ENCODE measurements at places on chromosomes 4 and X.

DNA sequence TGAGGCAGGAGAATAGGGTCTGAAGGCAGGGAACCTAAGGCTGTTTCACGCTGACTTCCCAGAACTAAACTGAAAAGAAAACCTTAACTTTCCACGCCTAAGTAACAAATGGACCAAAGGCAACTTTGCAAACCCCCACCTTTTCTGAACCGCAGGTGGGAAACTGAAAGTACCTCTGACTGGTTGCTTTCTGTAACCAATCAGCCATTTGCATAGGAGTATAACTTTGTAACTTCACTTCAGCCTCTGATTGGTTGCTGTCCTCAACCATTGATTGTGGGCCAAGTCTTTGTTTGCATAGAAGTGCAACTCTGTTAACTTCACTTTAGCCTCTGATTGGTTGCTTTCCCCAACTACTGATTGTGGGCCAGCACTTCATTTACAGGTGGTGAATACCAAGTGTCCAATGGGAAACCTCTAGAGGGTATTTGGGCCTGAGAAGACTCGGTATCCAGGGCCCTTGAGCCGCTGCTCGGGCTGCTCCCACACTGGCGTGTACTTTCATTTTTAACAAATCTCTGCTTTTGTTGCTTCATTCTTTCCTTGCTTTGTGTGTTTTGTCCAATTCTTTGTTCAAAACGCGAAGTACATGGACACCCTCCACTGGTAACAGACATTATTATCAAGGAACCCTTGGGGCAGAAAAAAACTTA lies 121.6 kb upstream of the CBR4 start:
- no peak for DNase-seq

GRCh38 chr4:9859810-9860209 lies 78.4 kb downstream of the DRD5 start:
- DNase-seq, result no peak

DNA sequence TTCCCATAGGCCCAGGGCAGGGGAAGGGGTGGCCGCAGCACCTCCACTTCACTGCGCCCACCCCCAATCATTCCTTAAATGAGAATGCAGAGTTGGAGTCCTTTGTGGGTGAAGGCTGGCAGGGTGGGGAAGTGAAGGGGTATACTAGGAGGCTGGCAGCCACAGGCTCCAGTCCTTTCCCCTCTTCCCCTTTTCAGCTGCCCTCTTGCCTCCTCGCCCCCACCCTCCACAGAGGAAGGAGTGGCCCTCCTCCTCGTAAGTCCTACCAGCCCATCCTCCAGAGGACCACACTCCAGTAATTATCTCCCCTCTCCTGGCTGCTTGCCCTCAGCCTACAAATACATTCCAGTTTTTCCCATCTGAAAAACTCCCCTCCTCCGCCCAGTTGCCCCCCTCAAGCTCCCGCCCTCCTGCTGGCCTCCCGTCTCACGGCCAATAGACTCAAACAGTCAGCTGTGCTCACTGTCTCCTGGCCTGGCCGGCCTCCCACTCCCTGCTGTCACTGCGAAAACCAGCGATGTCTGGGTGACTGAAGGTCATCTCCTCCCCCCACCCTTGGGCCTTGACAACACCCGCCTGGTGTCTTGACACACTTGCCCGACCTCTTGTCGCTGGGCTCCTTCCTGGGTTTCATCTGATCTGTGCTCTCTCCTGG lies 38.8 kb downstream of the EFNB1 start:
- DNase-seq, result no peak

DNA sequence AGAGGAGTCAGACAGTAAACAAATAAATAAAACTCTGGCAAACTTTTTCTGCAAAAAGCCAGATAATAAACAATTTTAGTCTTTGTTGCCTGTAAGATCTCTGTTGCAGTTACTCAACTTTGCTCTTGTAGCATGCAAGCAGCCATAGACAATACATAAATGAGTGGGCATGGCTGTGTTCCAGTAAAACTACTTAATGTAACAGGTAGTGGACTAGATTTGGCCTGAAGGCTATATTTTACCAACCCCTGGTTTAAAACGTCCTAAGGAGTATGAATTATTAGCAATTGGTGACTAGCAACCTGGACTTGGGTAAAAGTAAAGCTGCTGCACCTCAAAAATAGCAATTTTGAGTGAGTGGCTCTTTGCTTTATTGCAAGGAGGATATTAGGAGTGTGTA lies 30.9 kb downstream of the SLAIN2 start:
- DNase-seq, result no peak

- no peak for DNase-seq
Observed at GRCh38 chrX:34130980-34131744, 952 bp downstream of the FAM47A start.

DNA sequence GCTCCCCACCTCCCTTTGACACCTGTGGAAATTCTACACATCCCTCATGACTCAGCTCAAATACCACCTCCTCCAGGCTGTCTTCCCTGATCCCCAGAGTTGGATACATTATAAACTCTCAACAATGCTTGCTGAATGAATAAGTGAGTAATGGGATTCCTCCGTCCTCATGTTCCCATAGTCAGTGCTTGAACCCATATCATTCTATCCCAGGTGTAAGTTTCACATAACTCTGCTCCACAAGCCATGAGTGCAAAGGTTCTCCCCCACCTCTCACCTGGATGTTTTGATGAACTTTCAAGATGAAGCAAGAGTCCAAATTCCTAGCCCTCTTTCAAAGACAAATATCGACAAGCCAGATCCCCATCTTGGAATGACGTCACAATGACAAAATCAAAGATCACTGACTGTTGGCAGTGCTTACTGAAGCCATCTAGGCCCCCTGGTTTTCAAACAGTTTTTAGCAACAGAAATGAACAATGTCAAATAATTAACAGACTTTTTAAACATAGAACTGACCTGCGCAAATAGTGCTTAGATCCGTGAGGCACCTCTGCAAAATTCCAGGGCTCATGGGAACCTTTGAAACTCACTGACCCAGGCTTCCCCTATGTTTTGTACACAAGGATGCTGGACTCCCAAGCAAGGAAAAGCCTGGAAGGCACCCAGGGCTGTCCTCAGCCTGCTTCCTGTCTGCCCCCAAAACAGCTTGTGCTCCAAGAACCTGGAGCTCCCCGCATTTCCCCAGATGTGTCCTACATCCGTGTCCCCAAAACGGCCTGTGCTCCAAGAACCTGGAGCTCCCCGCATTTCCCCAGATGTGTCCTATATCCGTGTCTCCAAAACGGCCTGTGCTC lies 4.0 kb downstream of the SLC2A9 start:
- DNase-seq, result no peak

GRCh38 chr4:47612116-47613023 lies 127.3 kb downstream of the ATP10D start:
- no peak for DNase-seq

DNA sequence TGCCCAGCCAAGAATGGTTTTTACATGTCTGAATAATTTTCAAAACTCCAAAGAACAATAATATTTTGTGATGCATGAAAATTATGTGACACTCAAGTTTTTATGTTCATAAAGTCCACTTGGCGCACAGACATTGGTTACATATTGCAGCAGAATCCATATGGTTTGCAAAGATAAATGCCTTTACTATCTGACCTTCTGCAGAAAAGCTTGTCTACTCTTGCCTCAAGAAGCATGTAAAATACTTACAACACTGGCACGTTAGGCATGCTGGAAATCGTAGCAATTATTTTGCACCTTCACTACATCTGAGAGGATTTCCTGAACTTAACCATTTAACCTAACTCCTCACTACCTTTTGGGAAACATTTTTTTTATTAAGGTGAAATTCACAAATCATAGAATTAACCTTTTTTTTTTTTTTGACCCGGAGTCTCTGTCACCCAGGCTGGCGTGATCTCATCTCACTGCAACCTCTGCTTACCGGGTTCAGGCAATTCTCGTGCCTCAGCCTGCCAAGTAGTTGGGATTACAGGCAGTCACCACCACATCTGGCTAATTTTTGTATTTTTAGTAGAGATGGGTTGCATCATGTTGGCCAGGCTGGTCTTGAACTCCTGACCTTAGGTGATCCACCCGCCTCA lies 3.5 kb upstream of the XG start:
- no peak for DNase-seq

- DNase-seq, result no peak
Observed at GRCh38 chr4:41212616-41213203, 1.6 kb downstream of the APBB2 start.

DNA sequence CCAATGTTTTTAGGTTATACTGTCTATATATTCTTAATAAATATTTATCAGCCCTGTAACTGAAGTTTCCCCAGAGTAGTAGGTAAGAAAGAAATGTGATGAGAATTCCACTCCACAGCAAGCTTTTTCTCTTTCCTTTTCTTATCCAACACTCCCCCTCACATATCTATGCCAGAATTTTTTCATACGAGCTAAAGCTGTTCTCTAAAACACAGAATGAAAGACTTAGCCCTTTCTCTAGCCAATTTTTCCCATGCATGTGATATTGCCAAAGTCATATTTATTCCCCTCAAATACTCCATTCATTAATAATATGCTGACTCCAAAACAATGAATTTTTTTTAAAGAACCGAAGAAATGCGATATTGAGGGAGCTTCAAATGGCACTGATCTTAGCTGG lies 32.3 kb downstream of the VEGFC start:
- DNase-seq, result no peak

- DNase-seq, result no peak
Observed at GRCh38 chr4:123652476-123652875, 255.9 kb downstream of the SPRY1 start.

DNA sequence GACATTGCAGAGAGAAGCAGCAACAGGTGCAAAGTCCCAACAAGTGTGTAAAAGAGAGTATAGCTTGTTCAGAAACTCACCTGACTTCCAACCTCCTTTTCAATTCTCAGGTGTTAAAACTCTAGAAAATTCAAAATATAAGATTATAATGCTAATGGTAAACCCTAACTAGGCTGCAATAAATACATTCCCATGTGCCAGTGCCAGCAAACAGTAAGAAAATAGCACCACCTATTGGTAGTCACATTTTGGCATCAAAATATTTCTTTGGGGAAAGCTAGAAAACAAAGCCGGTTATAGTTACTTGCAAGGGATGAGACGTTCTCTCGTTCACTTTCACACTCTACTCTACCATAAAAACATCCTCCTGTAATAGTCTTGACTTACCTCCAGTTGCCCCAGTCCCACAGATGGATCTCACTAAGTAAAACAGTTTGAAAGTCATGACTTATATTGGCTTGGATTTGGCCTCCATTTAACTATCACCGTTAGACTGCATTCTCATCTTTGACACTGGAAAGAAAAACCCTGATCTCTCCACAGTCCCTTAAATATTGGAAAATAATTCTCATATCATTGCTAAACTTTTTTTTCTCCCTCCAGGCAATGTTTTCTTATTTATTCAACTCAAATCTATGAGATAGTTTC lies 9.6 kb downstream of the BMP3 start:
- DNase-seq, result no peak

DNA sequence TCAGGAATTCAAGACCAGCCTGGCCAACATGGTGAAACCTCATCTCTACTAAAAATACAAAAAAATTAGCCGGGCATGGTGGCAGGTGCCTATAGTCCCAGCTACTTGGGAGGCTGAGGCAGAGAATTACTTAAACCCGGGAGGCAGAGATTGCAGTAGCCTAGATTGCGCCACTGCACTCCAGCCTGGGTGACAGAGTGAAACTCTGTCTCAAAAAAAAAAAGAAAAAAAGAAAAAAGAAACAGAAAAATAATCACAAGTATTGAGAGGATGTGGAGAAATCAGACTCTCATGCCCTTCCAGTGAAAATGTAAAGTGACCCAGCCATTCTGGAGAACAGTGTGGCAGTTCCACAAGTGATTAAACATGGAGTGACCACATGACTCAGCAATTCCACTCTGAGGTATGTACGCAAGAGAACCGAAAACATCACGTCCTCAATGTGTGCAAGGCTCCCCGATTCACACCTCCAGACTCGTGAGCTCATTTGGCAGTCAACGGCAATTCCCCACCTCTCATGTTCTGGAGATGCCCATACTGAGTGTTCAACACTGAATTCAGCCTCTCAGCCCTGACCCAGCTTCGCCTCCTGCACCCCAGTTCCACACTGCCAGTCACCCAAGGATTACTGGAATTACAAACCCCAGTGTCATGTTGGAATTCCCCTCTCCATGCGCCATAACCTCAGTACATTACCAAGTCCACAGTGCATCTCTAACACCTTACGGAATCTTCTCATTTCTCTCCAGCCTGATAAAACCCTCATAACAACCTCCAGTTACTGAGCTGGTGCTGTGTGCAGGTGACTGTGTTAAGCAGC lies 21.1 kb downstream of the ACOX3 start:
- DNase-seq, result no peak

- DNase-seq, result no peak
Observed at GRCh38 chrX:120823556-120823955, 52.1 kb downstream of the CT47B1 start.

- DNase-seq, result no peak
Observed at GRCh38 chrX:444305-444704, 57.6 kb upstream of the PPP2R3B start.

DNA sequence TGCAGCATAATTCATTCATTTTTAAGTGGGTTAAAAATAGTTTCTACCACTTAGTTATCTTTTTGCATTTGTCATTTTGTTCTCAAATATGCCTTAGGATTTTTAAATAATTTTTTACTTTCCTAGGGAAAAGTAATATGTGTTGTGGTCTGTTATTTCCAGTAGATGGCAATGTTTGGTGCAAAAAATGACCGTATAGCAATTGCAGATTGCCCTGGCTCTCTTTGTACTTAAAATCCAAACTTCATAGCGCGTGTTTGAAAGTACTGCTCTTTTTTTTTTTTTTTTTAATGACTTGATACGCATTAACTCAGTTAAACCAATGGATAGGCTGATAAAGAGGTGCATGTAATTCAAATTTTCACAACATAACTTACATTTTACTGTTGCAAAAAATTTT lies 74.4 kb upstream of the RBMX start:
- no peak for DNase-seq

DNA sequence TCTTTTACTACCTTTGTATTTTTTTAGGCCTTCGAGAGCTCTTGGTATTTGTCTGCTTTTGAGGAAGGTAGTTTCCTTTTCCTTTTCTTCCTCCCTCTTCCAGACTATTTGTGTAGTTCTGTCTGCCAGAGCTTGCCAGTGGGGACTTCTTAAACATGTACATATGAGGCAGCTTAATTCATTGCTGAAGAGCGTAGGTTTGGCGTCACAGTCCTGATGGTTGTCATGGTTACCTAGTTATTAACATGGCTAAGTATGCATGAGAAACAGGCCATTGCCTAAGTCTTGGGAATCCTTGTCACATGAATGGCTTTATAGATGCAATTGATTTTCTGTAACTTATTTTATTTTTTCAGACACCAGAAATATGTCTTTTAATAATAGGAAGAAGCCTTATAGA lies 48.5 kb upstream of the ARMCX2 start:
- no peak for DNase-seq

- DNase-seq, result no peak
Observed at GRCh38 chrX:133959972-133960371, 25.4 kb downstream of the GPC3 start.

DNA sequence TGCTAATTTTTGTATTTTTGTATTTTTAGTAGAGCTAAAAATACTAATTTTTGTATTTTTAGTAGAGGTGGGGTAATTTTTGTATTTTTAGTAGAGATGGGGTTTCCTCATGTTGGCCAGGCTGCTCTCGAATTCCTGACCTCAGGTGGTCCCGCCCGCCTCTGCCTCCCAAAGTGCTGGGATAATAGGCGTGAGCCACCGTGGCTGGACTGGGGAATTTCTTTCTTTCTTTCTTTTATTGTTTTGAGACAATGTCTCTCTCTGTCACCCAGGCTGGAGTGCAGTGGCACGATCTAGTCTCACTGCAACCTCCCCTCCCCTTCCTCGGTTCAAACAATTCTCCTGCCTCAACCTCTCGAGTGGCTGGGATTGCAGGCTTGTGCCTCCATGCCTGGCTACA lies 83.0 kb downstream of the FAM193A start:
- no peak for DNase-seq

All from stimulated activated CD4-positive, alpha-beta T cell treated with anti-CD3 and anti-CD28 coated beads, Interleukin-15, amount 100 ng/mL, for 1 hour (primary cell).